Stimulated activated CD8-positive, alpha-beta memory T cell treated with anti-CD3 and anti-CD28 coated beads, Interleukin-4, amount 100 ng/mL, for 1 hour (primary cell): ENCODE measurements at places on chromosomes 4 and X.

- no peak for DNase-seq
These were observed 98.0 kb downstream of the CLCN4 start for GRCh38 chrX:10254739-10255138.

GRCh38 chrX:49209434-49210251 is 9.7 kb upstream of the SYP start:
- no peak for DNase-seq

DNA sequence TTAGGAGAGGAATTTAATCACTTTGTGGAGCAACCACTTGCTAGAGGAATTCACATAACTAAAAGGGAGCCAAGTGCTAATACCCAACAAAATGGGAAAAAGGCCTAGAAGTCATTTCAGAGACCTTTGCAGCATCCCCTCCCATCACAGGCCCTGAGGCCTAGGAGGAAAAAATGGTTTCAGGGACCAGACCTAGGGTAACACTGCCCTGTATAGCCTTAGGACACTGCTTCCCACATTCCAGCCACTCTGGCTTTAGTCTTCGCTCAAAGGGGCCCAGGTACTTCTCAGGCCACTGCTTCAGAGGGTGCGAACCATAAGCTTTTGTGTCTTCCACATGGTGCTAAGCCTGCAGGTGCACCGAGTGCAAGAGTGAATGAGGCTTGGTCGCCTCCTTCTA is 19.1 kb downstream of the SPANXN2 start:
- no peak for DNase-seq

- DNase-seq, result no peak
These were observed 17.6 kb upstream of the CCNI start for GRCh38 chr4:77093401-77093800.

DNA sequence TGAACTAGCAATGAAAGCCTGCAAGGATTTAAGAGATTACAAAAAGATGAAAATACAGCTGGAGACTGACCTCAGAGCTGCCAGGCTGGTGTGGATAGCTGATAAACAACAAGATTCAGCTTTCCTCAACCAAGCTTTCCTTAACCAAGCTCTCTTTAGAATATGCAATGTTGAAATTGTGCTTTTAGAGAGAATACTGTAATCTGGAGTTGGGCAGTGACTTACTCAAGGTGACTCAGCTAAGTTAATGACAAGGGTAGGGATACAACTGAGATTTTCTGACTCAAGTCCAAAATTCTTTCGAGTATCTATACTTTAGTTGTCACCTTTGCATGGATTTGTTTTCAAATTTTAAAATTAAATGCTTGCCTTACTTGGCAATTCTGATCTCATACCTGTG is 98.0 kb downstream of the AMMECR1 start:
- DNase-seq, result no peak

DNA sequence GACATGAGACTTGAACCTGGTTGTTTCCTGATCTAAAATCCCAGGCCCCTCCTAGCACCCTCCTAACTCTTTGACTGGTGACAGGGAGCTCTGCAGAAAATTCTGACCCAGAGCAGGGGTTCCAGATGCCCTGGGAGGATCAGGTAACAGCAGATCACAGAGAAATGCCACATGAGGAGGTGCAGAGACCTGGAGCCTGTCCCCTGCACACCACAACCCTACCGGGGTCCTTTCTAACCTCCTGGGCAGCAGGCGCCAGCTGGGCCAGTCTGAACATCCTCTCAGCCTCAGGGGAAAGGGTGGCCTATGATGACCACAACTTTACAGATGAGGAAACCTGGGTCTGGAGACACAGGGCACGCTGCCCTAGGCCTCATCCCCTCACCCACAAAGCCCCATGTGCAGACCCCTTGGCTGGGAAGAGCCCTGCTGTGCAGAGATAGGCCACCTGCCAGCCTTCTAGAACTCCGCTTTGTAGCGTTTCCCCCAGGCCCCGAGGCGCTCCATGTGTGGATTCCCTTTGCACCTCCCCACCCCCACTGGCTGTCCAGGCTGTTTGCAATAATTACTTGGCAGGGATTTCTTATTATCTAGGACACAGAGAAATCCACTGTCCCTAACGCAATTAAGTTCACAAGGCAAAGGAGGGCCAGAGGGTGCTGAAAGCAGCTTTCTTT is 36.5 kb downstream of the WDR1 start:
- no peak for DNase-seq

DNA sequence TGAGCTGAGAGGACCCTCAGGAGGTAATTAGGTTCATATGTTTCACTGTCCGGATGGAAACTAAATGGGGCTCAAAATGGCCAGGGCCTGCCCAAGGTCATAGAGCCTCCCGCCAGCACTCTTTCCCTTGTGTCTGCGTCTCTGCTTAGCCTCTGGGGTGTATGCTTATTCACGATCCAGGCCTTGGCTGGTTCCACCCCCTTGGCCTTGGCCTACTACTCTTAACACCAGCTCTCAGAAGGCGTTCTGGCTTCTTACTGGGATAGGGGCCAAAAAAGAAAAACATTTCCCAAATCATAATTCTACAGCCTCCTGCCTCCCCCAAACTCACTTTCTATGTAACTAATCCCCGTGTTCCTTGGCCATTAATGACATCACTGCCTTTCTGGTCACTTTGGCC is 68.8 kb downstream of the RTL5 start:
- DNase-seq, result no peak

GRCh38 chr4:75722417-75722816 is 2.0 kb upstream of the USO1 start:
- no peak for DNase-seq

GRCh38 chrX:53768451-53768850 is 81.9 kb upstream of the HUWE1 start:
- no peak for DNase-seq

DNA sequence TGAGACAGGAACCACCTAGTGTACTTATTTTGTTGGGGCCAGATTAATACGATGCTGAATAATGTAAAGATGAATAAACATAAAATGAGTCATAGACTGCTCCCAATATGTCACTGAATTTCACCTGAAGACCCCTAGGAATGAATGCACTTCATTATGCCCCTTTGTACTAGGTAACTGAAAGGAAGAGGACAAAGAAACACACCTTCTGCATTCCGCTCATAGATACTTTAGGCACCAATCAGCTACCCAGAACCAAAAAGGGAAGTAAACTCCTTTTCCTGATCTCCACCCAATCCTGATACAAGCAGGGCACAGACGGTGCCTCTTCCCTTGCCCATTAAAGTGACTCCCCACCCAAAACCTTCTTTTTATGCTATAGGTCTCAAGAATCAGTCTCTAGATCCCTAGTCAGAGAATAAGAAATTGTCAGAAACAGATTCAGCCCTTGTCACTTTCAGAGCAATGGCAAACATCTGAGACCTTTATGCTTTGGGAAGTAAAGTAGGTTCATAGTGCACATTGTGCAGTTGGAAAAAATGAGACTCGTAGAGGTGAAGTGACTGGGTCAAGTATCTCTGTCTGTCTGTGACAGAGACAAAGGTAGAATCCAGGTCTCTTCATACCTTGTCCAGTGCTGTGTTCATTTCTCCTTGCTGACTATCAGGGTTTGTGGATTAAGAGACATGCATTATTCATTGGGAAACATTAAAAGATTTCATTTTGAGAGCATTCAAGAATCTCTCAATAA is 2.3 kb downstream of the GPR174 start:
- DNase-seq, result no peak

DNA sequence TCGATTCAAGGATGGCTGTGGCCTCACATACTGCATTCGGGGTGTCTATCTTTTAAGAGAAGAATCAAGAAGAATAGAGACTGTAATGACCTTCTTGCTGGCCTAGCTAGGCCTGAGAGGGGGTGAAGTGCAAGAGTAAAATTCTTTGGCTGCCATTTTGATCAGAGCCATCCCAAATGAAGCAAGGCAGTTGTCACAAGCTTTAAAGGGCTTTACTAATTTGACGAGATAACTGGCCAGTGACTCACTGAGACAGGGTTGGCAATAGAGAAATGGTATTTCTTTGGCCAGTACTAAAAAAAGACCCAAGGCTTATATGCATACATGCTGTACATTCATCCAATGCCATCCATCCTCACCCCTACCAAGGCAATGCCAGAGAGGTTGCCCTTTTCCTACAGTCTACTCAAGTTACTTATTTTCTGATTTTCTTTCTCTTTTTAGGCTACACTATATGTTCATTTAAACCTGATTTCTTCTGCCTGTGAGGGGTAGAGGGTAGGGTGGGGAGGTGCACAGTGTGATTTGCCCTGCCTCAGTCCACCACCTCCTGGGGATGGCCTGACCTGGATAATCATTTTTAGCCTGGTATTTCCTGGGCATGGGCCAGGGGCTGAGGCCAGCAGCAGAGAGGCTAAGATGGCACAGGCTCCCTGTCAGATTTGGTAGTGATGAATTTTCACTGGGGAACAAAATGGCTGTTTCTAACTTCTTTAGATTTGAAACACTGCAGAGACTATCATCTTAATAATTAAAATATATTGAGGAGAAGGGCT is 32.2 kb downstream of the ATG4A start:
- no peak for DNase-seq

DNA sequence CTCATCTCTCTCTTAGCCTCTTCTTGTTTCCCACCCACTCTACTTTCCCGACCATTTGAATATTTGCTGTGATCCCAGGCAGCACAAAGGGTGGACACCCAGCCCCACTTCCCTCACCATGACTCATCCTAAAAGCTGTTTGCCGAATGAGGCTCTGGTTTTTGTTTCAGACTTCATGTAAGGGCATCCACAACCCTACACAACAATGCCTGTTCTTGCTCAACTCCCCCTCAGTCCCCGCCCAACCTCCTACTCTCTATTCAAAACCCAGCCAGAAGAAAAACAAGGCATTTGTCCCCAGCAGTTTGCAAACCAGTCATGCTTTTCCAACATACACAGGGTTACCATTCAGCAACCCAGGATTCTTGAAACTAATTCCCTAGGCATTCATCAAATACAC is 516.5 kb upstream of the CNKSR2 start:
- no peak for DNase-seq

- peak; percentile 61 for DNase-seq
These were observed at the start of gene MAGEE1 for GRCh38 chrX:76427560-76428242. TSS of gene MAGEE1 (plus strand) at chrX:76427710. CDS start at chrX:76427931, 221 bp downstream.

GRCh38 chr4:43399726-43400125 is 507.2 kb downstream of the GRXCR1 start:
- no peak for DNase-seq

DNA sequence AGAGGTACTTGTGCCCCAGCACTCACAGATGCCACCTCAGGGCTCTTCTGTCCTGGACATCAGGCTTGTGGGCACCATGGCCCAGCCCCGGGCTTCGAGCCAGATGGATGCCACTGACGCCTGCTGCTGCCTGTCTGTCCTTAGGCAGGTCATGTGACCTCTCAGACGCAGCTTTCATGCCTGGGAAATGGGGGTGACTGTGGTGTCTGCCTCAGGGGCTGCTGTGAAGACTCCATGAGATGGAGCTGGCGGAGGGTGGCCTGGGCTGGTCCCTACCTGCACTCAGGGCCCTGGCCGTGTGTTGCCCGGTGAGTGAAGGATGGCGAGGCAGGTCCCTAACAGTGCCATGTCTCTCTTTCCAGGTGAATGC is 6.5 kb downstream of the CPZ start:
- DNase-seq, result no peak

GRCh38 chr4:20641976-20642375 is 58.3 kb upstream of the PACRGL start:
- no peak for DNase-seq
